Hippocampal formation (tissue), 2 donors: ENCODE measurements at places on chromosomes 2 and 18.
A peak's percentile ranks its signal among the peaks of the same experiment; 100 is the strongest.

GRCh38 chr2:95267458-95268210 lies 6.6 kb upstream of the PROM2 start:
- DNase-seq: no peak

GRCh38 chr2:232898592-232899543 lies 28.8 kb downstream of the SNORC start:
- DNase-seq: no peak

DNA sequence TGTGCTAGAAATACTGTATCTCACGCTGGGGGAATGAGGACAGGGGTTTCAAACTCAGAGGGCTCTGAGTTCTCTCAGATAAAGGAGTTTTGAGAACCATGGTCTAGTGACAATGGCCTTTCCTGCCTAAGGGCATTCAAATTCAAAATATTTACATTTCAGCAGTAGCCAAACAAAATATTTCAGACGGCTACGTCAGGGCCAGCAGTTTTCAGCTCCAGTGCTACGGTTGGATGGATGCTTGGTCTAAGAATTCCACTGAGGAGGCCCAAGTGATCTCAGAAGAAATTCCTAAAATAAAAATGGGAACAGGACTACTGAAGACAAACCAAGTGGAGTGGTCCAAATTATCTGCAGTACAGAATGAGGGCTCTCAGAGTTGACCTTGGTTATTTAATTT lies 41.1 kb upstream of the SCG2 start:
- no peak for DNase-seq

DNA sequence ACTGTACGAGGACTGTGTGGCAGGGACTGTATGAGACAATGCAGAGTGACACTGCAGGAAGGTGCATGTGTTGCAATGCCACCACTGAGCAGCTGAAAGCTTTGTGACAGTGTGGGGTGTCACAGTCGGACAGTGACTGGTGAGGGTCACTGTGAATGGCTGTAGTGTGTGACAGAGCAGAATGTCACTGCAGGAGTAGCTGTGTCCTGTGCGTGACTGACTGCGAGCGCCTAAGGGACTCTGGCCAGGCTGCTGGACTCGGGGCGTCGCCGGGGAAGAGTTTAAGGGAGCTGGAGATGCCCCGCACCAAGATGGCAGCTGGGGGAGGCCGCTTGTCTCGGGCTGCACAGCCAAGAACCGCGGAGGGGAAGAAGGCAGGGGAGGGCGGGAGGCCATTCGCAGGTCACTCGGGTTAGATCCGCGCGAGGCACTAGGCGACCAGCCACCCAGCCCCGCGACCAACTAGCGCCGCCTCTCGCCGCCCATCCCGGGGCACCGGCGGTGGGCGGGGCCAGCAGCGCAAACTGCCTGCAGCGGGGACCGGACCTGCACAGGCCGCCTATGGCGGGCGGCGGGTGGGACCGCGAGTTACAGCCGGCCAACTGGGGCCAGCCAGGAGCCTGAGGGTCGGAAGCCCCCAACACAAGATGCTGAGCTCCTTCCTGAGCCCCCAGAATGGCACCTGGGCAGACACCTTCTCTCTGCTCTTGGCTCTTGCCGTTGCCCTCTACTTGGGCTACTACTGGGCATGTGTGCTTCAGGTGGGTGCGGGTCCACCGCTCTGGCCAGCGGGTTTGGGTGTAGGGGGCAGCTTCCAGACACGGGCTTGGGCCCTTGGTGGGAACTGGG lies at the start of gene ABHD1:
Gene ABHD1 (plus strand): TSS at position 514 of the 849 bp plus-strand sequence. CDS start 134 bp downstream, at position 648.
- peak; percentile 39 for DNase-seq

GRCh38 chr2:137380610-137381009 lies 583.7 kb upstream of the HNMT start:
- no peak for DNase-seq

GRCh38 chr2:85245891-85246290 lies 81.9 kb downstream of the TGOLN2 start:
- no peak for DNase-seq

- no peak for DNase-seq
These were observed 50.1 kb downstream of the CD226 start for GRCh38 chr18:69897397-69898108.

DNA sequence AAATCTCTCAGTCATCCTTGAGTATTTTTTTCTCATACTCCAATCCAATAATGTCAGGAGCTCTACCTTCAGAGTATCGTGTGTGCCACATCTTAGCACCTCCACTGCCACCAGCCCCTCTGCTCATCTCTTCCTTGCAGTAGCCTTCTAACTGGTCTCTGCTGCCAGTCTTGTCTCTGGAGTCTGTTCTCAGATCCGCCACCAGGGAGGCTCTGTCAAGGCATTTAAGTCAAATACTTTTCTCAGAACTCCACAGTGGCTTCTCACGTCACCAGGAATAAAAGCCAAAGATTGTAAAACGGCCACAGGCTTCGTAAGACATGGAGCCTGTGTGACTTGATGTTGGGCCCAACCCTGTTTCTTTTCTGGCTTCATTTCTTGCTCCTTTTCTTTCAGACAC lies 7.1 kb downstream of the UNC50 start:
- no peak for DNase-seq

GRCh38 chr2:168450171-168450570 lies 5.9 kb upstream of the CERS6 start:
- no peak for DNase-seq

DNA sequence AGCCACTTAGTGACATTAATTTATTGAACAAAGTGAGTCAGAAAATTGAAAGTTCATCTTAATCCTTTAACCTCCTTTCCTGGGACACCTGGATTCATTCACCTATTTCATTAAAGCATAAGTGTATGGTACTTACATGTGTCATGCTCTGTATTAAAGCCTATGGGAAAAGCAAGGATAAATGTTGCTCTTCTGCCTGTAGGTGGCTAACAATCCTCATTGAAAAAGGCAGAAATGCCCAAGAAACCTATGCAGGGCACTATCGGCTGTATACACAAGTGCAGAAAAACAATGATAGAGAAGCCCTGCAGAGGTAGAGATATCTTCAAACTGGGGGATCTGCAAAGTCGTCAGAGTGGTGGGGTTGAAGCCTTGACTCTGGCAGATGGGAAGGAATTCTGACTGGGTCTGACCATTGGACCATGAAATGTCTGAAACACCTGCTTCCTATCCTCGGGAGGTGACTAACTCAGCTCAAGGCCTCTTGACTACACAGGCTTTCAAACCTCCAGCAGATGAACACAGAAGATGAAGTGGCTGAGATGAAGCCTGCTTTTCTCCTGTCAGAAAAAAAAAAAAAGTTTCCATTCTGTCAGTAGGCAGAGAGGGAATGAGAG lies 83.1 kb downstream of the DCC start:
- no peak for DNase-seq

DNA sequence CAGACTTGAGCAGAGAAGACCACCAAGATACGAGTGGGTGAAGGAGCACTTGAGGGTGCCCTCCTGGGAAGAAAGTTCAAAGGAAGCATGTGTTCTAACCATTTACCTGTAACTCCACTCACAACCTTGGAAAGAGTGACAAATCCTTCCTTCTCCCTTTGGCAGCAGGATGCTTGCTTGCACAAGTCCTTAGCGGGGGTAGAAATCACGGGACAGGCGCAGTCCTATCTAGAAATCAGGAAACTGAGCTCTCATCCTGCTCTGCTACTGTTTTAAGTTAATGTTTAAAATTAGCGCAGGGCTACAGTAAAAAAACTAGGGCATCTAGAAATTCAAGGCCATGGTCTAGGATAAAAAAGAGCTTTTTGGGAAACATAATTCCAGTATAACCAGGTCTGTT lies 100.9 kb upstream of the PTPRM start:
- no peak for DNase-seq

DNA sequence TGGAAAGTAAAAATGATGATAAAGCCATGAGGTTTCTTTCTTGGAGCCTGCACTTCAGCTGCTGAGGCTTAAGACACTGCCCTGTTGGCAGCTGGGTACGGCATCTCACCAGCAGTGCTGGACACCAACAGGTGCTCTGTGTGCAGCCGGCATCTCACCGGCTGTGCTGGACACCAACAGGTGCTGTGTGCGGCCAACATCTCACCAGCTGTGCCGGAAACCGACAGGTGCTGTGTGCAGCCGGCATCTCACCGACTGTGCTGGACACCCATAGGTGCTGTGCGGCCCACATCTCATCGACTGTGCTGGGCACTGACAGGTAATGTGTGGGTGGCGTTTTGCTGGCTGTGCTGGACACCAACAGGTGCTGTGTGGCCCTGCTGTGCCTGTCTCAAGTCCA lies 190.8 kb downstream of the TMEM18 start:
- no peak for DNase-seq

GRCh38 chr2:136785215-136785614 lies 19.9 kb downstream of the THSD7B start:
- no peak for DNase-seq

DNA sequence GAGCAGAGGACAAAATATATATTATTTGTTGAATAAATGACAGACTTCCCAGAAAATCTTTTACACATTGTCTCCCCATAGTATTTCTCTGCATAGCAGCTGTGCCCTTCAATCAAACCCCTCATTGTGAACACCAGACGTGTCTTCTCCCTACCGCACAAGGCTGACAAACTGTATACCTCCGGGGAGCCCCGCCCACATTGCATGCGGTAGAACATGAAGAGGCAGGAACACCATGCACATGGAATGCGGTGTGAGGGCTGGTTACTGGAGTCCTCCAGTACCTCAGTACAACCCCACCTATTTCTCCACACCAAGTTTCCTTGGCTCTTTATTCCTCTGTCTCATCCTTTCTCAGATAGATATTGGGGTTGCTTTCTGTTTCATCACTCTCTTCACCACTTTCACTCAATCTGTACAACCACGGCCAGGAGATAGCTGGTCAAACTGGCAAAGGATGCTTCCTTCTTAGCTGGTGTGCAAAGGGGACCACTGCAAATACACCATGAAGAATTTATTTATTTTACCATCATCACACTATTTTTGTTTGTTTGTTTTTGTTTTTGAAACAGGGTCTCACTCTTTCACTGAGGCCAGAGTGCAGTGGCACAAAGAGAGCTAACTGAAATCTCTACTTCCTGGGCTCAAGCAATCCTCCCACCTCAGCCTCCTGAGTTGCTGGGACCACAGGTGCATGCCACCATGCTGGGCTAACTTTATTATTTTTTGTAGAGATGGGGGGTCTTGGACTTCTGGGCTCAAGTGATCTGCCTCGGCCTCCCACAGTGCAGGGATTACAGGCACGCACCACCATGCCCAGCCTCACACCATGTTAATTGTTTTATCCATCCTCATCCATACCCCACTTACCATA lies 2.3 kb upstream of the NBAS start:
- no peak for DNase-seq

GRCh38 chr2:172462849-172463381 lies 35.5 kb downstream of the ITGA6 start:
- no peak for DNase-seq

DNA sequence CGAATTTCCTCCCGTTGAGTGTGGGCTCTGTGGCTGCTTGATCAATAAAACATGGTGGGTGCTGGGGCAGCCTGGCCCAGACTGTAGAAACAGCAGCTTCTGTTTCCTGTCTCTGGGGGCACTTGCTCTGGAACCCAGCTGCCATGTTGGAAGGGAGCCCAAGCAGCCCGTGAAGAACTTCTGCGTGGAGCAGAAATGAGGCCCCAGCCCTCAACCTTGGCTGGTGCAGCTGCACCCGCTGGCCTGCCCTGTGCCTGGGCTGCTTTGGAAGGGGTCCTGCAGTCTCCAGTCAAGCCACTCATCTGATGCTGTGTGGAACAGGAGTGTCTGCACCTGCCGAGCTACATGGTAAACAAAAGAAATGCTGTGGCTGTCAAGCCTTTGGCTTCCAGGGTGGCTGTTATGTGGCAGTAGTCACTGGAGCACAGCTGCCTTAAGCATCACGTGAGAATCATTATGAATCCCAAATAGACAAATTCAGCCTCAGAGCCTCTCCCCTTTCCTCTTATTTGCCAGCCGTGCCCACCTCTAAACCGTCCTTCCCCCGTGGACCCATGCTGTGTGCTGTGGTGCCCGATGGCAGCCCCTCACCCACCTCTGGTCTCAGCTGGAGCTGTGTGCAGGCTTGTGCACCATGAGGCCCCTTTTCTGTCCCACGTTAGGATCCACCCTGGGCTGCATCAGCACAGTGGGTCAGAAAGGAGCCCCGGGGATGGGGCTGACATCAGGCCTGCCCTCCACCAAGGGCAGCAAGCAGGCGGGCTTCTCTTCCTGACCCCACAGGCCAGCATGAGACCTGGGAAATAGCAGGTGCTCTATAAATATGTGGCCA lies 134.0 kb upstream of the HDAC4 start:
- no peak for DNase-seq

DNA sequence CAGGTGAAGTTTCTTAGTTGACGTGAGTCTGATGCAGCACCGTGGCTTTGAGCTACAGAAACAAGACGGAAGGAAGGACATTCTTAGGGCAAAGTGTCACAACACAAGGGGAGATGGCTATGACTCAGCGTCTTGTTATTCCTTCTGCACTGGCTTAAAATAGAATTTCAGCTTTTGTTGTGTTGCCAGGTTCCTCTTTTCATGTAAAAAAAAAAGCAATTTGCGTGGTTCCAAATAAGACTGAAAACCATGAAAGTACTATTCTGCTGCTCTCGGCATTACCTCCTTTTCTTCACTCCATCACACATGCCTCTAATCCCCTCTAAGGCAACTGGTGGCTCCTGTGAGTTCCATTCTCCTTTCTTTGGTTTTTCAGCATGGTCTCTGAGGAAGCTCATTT lies 150.1 kb downstream of the ANTXR1 start:
- peak; percentile 66 for DNase-seq
